ENCODE measurements at places on chromosomes 13 and 19. TPM values are rescaled to one million over a fixed set of nuclear protein-coding genes. Genes with fewer than 3 reads are reported as not detected.

The BCAM gene
- total RNA-seq: 81.4 TPM

The PRSS57 gene
- total RNA-seq: not detected

The SIGLEC8 gene
- total RNA-seq: not detected

The FPR1 gene
- not detected for total RNA-seq

The TEX101 gene
- total RNA-seq: not detected

The ZNF560 gene
- not detected for total RNA-seq

The PEAK3 gene
- total RNA-seq: not detected

The TUBA3C gene
- total RNA-seq: not detected

The ADM5 gene
- 2.6 TPM for total RNA-seq

The GNG7 gene
- 7.8 TPM for total RNA-seq

DNA sequence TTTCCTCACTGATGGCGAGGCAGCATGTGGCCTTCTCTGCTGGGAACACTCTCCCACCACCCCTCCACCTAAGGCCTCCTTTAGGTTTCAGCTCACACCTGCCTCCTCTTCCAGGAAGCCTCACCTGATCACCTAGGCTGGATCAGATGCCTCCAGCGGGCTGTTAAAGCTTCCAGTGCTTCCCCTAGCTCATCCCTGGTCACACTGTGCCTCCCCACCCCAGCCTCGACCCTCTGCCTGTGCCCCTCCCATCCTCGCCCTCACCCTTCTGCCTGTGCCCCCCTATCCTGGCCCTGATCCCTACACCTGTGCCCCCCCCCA, 33.8 kb downstream of the MAP4K1 start:
- H3K27me3 ChIP-seq: no peaks in the 10 kb centered on the region
- no peaks in the 10 kb centered on the region for H3K4me1 ChIP-seq
- no peak for DNase-seq
- H3K4me3 ChIP-seq: no peak overlapping the region
- H3K27ac ChIP-seq: no peak overlapping the region

DNA sequence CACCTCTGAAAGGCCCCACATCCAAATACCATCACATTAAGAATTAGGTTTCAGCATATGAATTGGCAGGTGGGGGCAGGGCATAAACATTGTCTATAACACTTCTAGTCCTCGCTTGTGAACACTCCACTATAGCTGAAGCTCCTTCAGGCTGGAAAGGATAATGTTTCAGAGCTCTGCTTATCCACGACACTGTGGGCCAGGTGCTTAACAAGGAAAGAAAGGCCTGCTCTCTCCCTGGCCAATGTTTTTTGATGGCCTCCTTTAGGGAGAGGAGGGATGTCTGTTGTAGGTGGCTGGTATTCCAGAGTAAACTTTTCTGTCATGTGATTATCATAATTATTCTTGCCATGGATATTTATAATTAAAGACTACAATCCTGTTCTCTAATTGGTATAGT, 86.4 kb downstream of the CCNA1 start:
- no peak overlapping the region for H3K27ac ChIP-seq
- H3K4me3 ChIP-seq: no peak overlapping the region
- peaks cover 14% of the 10 kb centered on the region for H3K4me1 ChIP-seq
- no peaks in the 10 kb centered on the region for H3K27me3 ChIP-seq
- no peak for DNase-seq

DNA sequence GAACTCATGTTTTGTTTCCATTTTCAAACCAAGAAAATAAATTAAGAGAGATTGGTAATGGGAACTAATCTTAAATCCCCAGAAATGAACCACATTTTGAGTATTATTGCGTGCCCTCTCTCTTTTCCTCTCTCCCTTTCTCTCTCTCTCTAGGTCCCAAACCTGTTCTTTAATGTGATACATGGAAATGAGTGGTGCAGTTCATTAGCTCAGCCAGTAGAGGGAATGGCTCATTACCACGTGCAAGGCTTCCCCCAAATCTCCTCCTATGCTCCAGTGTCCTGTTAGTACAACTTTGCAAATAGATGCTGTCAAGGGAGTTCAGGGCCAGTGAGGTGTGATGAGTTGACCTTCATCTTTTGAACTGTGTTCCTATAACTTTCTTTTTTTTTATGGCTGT, 178.4 kb downstream of the FGF9 start:
- H3K36me3 ChIP-seq: no peaks in the 10 kb centered on the region
- no peak overlapping the region for H3K27ac ChIP-seq
- no peaks in the 10 kb centered on the region for H3K27me3 ChIP-seq
- H3K4me3 ChIP-seq: no peak overlapping the region
- H3K4me1 ChIP-seq: peaks cover 6% of the 10 kb centered on the region

- H3K4me3 ChIP-seq: no peak overlapping the region
- no peak overlapping the region for H3K27ac ChIP-seq
- H3K27me3 ChIP-seq: no peaks in the 10 kb centered on the region
Measured at GRCh38 chr13:70708775-70709174, 600.5 kb upstream of the KLHL1 start.

DNA sequence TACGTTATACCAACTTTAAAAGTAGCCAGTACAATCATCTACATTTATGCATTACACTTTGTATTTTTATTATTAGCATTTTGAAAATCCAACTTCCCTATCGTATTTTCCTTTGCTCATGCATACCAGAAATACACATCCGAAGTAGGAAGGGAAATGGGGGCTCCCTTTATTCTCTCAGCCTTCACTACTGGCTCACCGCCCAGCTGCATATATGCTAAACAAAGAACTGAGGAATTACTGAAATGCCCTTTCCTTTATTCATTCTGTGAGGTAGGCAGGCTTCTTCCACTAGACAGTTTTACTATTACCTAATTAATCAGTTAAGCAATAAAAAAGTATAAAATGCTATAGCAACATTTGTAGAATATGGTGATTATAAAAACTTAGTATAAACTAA, 291.6 kb downstream of the KLF12 start:
- H3K27me3 ChIP-seq: no peaks in the 10 kb centered on the region
- H3K4me1 ChIP-seq: no peaks in the 10 kb centered on the region
- no peak for DNase-seq
- H3K27ac ChIP-seq: no peak overlapping the region
- H3K36me3 ChIP-seq: no peaks in the 10 kb centered on the region
- no peak overlapping the region for H3K4me3 ChIP-seq

DNA sequence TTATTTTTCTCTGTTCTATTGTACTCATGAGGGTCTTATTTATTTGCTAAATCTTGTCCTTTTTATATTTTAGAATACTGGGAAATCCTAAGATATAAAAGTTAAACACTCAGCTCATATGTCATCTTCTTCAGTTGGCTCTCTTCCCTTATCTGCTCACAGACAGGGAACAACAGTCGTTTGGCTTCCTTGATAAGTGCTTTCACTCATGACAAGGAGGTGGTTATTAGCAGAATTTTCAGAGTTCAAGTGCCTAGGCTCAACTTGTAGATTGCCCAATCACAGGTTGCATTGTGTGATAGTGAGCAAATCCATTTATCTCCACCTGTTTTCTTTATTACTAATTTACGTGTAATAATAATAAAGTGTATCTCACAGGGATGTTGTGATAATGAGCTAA, 620.3 kb upstream of the PCDH20 start:
- DNase-seq: no peak
- H3K4me3 ChIP-seq: no peak overlapping the region
- no peak overlapping the region for H3K27ac ChIP-seq
- no peaks in the 10 kb centered on the region for H3K4me1 ChIP-seq

DNA sequence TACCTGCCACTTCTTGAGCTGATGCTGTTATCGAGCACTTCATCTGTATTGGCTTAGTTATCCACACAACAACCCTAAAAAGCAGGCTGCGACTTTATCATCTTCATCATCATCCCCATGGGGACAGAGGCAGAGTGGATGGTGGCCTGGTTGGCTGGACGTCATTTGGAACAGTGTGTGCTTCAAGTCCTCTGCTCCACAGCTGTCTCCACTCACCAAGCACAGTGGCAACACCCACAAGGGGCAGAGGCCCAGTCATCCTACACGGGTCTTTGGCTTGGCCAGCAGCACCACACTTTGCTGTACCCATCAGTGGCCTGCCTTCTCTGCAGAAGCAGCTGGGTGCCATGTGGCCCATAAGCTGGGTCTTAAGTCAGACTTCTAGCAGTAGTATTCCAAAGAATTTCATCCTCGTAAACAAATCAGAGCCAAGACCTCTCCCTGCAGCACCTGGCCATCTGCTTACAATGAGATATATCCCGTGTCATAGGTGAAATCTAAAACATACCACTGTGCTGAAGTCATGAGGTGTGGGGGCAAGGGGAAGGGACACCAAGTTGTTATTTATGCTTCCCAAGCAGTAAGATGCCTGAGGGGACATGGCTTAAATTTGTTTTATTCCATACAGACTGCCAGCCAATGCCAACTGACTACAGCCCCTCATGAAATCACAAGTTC, 47.9 kb upstream of the EPHX3 start:
- 0 out of 2 replicates have a peak, but pooled peaks cover 2% of the 10 kb centered on the region for H3K36me3 ChIP-seq
- no peak overlapping the region for H3K27ac ChIP-seq
- H3K4me3 ChIP-seq: no peak overlapping the region
- DNase-seq: no peak
- H3K27me3 ChIP-seq: no peaks in the 10 kb centered on the region
- H3K4me1 ChIP-seq: peaks cover 10% of the 10 kb centered on the region

GRCh38 chr13:65600702-65601101, 1629.4 kb downstream of the PCDH9 start:
- DNase-seq: no peak
- H3K27ac ChIP-seq: no peak overlapping the region
- no peaks in the 10 kb centered on the region for H3K27me3 ChIP-seq
- H3K4me1 ChIP-seq: no peaks in the 10 kb centered on the region
- H3K36me3 ChIP-seq: no peaks in the 10 kb centered on the region

DNA sequence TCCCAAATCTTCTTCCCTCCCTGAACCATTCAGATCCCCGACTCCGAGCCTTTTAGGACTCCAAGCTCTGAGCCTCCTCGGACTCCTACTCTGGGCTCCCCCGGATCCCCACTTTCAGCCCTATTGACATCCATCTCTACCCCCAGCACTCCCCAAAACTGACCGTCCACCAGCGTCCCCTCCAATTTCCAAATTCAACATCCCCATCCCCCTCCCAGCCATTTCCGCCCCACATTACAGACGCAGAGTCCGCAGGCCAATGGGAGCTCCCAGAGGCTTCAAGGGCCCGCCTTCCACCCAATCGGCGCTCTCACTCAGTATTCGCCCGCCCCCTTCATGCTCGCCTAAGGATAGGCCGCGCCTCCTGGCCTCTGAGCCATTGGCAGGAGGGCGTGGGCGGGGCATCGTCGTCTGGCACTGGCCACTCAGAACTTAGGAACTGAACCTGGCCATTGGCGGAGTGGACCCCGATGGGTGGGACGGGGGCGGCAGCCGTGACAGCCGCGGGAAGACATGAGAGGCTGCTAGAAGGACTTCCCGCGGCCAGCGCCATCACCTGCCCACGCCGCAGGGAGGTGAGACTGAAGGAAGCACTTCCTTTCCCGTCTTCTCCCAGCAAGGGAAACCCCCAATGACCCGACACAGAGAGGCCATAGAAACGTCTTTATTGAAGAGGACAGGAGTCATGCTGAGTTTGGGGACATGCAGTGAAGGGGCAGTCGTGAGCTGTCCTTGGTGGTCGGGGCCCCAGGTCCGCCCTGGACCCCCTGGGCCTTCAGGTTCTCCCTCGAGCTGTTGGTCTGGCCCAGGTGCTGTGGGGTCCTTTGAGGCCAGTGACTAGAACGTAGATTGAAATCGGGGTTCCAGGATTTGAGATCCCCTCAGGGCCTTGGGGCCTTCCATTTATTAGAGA, at the start of gene ALKBH6:
Gene ALKBH6 (minus strand): TSS at position 202 of the 913 bp plus-strand sequence. CDS start 816 bp downstream, outside the sequence.
- H3K4me1 ChIP-seq: no peaks in the 10 kb centered on the region
- no peak within 1 kb of the TSS for H3K27ac ChIP-seq
- H3K27me3 ChIP-seq: no peaks in the 10 kb centered on the region
- DNase-seq: peak; percentile 97
- peak within 1 kb of the TSS; percentile 93 for H3K4me3 ChIP-seq
- no peaks in the 10 kb centered on the region for H3K36me3 ChIP-seq

- no peaks in the 10 kb centered on the region for H3K27me3 ChIP-seq
- no peak overlapping the region for H3K27ac ChIP-seq
- H3K36me3 ChIP-seq: no peaks in the 10 kb centered on the region
- DNase-seq: no peak
- H3K4me3 ChIP-seq: no peak overlapping the region
- 0 out of 2 replicates have a peak, but pooled peaks cover 4% of the 10 kb centered on the region for H3K4me1 ChIP-seq
Measured at GRCh38 chr13:100483139-100483538, 105.5 kb downstream of the GGACT start.

DNA sequence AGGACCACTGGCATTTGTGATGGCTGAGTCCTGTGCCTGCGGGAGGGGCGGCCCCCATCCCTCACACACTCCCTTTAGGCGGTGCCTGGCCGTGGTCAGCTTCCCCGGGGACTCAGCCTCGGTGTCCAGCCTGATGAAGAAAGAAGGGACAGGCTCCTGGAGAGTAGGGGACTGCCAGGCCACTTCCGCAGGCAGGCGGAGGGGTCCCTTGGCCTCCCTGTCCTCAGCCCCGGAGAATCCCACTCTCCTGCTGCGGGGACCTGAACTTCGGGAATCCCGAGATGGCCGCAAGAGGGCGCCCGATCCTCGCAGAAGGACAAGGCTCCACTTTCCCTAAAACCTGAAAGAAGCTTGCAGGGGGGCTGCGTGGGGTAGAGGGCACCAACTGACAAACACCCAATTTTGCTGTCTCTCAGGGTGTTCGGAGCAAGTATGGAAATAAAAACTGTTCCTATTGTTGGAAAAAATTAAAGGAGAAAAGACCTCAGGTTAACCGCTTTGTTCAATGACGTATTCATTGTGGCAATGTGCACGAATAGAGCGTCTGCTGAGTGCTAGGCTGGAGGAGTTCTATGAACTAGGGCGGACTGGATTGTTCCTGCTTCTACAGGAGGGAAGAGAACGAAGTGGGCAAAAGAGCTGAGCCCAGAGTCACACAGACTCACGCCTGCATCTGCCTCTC, 297.3 kb downstream of the ZNF536 start:
- DNase-seq: no peak
- no peaks in the 10 kb centered on the region for H3K27me3 ChIP-seq
- H3K27ac ChIP-seq: no peak overlapping the region
- no peak overlapping the region for H3K4me3 ChIP-seq

GRCh38 chr13:42055500-42056085, 7.1 kb downstream of the DGKH start:
- H3K27ac ChIP-seq: no peak overlapping the region
- H3K4me3 ChIP-seq: no peak overlapping the region
- H3K4me1 ChIP-seq: no peaks in the 10 kb centered on the region
- no peaks in the 10 kb centered on the region for H3K27me3 ChIP-seq
- no peak for DNase-seq

- H3K4me3 ChIP-seq: peak within 1 kb of the TSS; percentile 37
- peaks cover 28% of the 10 kb centered on the region for H3K27me3 ChIP-seq
- peaks cover 9% of the 10 kb centered on the region for H3K4me1 ChIP-seq
- no peak within 1 kb of the TSS for H3K27ac ChIP-seq
Measured at GRCh38 chr19:33225458-33225926, at the start of gene SLC7A10. Gene SLC7A10, minus strand, starts transcription at chr19:33225850. Its CDS starts 147 bp downstream, at chr19:33225703.

- H3K4me3 ChIP-seq: no peak overlapping the region
- no peak for DNase-seq
- H3K4me1 ChIP-seq: no peaks in the 10 kb centered on the region
- H3K27ac ChIP-seq: no peak overlapping the region
- H3K27me3 ChIP-seq: no peaks in the 10 kb centered on the region
Measured at GRCh38 chr13:37131092-37131491, 25.6 kb upstream of the CSNK1A1L start.

DNA sequence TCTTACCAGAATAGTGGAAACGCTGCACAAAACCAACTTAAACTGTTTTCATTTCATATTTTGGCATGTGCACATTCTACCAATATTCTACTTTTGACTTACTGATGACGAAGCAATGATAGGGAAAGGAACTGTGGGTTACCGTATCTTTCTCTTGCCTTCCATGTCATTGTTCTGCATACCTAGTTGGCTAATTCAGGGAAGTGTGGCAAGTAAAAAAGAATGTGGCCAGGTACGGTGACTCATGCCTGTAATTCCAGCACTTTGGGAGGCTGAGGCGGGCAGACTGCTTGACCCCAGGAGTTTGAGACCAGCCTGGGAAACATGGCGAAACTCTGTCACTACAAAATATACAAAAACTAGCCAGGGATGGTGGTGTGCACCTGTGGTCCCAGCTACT, 108.2 kb downstream of the SIPA1L3 start:
- H3K27ac ChIP-seq: no peak overlapping the region
- H3K36me3 ChIP-seq: no peaks in the 10 kb centered on the region
- peaks cover 7% of the 10 kb centered on the region for H3K4me1 ChIP-seq
- no peak overlapping the region for H3K4me3 ChIP-seq
